ENCODE measurements at places on chromosomes 11 and 22. TPM values are rescaled to one million over a fixed set of nuclear protein-coding genes. Genes with fewer than 3 reads are reported as not detected.

The SOX6 gene
- 16.3 TPM for total RNA-seq

The CHADL gene
- total RNA-seq = 0.23 TPM

The FAM181B gene
- total RNA-seq = 0.11 TPM

The SLC25A18 gene
- 0.55 TPM for total RNA-seq

- H3K27me3 ChIP-seq = no peaks in the 10 kb centered on the region
- no peak for DNase-seq
- H3K4me1 ChIP-seq = no peaks in the 10 kb centered on the region
- H3K36me3 ChIP-seq = no peaks in the 10 kb centered on the region
These were observed 2.7 kb upstream of the HBG2 start for GRCh38 chr11:5257296-5257695.

GRCh38 chr11:46677991-46678740 is 22.3 kb downstream of the ARHGAP1 start:
- H3K27me3 ChIP-seq = no peaks in the 10 kb centered on the region
- no peak for DNase-seq
- H3K4me1 ChIP-seq = peaks cover 19% of the 10 kb centered on the region
- no peak overlapping the region for H3K27ac ChIP-seq
- H3K4me3 ChIP-seq = no peak overlapping the region
- H3K36me3 ChIP-seq = peaks cover 25% of the 10 kb centered on the region

- no peak overlapping the region for H3K27ac ChIP-seq
- H3K4me1 ChIP-seq = no peaks in the 10 kb centered on the region
- no peaks in the 10 kb centered on the region for H3K27me3 ChIP-seq
- H3K36me3 ChIP-seq = peaks cover 20% of the 10 kb centered on the region
These were observed 7.9 kb downstream of the SIDT2 start for GRCh38 chr11:117186431-117186761.

GRCh38 chr11:612201-612960 is 3.4 kb downstream of the IRF7 start:
- no peak for DNase-seq
- peaks cover 6% of the 10 kb centered on the region for H3K36me3 ChIP-seq
- H3K4me1 ChIP-seq = peaks cover 11% of the 10 kb centered on the region
- no peaks in the 10 kb centered on the region for H3K27me3 ChIP-seq
- no peak overlapping the region for H3K4me3 ChIP-seq

DNA sequence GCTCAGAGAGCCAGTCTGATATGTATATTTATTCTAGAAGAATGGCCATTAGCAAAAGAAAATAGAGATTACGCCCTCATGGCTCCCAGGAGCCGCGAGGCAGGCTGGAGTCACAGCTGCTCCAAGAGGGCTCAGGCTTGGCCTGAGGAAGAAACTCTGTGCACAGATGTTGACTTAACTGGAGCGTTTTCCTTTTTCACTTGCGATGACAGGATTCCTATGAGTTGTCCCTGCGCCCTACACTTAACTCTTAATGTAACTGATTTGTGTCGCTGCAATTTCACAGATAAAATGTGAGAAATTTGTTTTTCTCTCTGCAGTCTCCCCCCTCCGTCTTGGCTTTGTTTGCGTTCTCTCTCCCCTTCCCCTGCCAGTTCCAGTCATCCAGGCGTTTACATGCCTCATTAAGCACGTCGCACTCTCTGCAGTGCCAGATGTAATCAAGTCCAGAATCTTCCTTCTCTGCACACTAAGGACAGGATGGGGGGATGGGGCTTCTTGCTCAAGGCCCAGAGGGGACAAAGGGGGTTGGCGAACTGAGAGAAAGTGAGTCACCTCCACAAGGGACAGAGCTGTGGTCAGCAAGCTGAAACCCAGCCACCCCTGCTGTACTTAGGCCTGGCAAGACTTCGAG is 1060.1 kb downstream of the NTM start:
- H3K4me1 ChIP-seq = peaks cover 15% of the 10 kb centered on the region
- H3K27ac ChIP-seq = no peak overlapping the region
- no peak overlapping the region for H3K4me3 ChIP-seq

DNA sequence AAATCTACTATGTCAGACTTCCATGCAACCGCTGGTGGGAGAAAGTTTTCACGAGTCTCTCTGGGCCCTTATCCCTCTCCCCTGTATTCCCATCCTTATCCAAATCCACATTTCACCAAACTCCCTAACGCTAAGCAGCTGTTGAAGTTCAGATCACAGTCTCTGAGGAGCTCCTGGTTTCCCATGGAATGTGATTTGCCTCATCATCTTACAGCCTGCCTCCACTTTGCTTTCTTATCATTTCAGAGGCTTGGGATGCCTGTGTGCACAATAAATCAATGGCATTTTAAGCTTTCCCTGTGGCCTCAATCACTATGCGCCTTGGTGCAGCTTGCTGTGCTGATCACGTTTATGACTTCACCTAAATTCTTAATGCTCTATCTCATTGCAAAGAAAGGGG is 352.4 kb upstream of the FAT3 start:
- no peaks in the 10 kb centered on the region for H3K4me1 ChIP-seq
- no peak overlapping the region for H3K4me3 ChIP-seq
- H3K36me3 ChIP-seq = no peaks in the 10 kb centered on the region

DNA sequence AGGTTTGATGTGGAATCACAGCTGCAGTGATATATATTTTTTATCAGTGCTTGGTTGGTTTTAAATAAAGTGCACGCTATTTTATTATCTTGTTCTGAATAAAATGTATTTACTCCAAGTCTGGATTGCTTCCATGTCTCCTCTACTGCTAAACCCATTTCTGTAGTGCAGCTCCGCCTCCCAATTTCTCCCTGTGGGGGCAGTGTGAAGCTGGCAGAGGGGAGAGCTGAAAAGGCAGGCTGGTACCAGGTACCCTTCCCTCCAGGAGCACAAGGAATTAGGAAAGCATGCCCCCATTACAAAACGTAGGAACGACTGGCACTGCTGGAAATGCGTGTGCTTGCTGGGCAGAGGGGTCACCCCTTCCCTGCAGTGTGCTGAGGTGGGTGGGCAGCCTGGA is 934 bp upstream of the TMEM132A start:
- no peaks in the 10 kb centered on the region for H3K27me3 ChIP-seq
- H3K4me3 ChIP-seq = no peak overlapping the region
- no peak for DNase-seq
- H3K4me1 ChIP-seq = peaks cover 32% of the 10 kb centered on the region

Measured in astrocyte (in vitro differentiated cells and primary cell).